ENCODE measurements at places on chromosomes 1 and 21.

- DNase-seq = no peak
These were observed 98.5 kb downstream of the ASH1L start for GRCh38 chr1:155463865-155464650.

GRCh38 chr21:35017256-35017655 lies 31.8 kb downstream of the RUNX1 start:
- DNase-seq = no peak

GRCh38 chr1:65541161-65541560 lies 120.7 kb downstream of the LEPR start:
- no peak for DNase-seq

GRCh38 chr1:941015-941587 lies 17.4 kb downstream of the SAMD11 start:
- DNase-seq = no peak

DNA sequence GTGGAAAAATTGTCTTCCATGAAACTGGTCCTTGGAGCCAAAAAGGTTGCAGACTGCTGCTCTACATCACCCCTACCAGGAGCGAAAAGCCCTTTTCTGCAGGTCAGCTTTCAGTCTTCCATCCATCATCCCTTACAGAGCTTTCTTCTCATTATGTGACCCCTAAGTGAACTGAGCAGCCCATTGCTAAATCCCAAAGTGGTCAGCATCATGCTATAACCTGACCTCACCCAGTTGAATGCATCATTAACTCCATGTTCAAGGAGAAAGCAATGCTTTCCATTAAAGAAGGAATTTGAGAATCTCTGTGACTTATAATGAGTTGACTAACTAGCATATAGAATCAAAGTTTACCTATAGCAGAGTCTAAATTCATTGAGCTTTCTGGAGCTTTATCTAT lies 10.4 kb upstream of the IL24 start:
- no peak for DNase-seq

DNA sequence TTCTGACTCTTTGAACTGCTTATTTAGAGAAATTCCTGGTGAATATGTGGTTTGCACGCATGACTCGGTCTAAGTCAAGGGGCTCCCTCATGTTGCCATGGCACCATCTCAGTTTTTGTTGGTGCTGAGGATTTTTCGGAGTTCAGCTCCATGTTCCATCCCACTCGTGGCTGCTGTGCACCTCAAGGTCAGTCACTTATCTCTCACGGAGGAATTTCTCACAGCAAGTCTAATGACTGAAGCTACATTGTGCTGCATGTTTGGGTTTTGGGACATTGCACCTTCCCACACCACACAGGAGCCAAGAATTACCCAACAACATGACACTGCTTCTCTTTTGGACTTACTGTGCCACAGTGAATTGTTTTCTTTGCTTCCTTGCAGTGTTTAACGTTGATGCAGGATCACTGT lies 269.9 kb downstream of the NCAM2 start:
- DNase-seq = no peak

DNA sequence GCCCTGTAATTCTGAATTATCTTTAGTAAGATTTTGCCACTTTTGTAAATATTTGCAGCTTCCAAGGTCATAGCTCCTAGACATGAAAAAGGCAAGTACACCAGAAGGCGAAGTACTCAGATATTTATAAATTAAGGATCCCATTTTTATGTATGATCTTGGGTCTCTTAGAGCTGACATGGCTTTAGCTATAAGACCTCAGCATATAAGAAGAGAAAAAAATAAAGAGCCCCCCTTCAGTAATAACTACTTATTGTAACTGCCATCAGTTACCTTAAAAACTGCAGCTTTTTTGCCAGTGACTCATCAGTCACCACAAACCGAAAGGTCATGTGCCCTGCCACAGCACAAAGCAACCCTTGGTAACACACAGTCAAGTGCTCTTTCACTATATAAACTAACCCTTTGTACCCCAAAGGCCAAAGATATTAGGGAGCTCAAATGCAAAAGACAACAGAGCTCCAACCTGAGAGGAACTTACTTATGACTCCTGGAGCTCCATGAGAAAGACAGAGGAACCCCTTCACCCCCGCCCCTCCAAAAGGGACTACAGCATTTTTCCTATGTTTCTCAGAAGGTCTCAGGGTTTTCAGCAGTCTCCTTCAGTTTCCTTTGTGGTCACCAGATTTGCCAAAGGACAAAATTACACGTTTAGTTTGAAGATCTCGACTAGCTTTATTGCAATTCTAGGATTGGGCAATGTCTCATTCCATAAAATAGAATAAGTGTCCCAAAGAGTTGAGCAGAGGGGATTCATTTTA lies 219.8 kb upstream of the DUSP10 start:
- no peak for DNase-seq

- no peak for DNase-seq
These were observed 79.3 kb downstream of the LHX4 start for GRCh38 chr1:180309338-180309737.

DNA sequence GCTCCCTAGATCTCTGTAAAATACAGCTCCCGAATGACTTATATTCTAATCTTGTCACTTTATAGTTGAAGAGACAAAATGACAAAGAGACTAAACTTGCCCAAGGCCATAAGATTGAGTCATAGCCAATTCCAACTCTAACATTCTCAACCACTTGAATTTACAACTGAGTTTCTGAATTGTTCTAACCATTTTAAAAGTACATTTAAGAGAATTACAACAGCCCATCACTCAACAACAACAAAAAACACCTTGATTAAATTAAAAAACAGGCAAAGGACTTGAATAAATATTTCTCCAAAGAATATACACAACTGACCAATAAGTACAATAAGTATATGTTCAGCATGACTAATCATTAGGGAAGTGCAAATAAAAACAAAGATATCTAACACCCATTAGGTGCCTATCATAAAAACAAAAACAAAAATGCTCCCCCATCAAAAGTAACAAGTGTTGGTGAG lies 8.7 kb upstream of the ADCY10 start:
- DNase-seq = no peak

DNA sequence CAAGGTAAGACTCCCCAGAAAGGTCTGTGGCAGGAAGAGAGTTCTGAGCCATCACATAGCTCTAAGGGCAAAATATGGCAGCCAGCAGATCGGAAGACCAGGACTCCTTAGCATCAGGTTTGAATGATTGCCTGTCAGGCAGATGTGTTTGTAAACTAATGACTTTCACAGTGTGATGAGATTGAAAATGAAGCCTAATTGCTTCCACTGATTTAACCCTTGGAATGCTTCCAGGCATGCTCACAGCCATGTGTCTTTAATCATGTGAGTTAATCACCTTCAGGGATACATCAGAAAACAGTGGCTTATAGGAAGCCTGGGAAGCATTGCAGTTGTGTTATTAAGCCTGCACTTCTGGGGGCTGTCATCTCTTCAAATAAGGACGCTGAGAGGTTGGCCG lies 82.8 kb downstream of the LRRC53 start:
- DNase-seq = no peak

Measured in stimulated activated naive CD4-positive, alpha-beta T cell (primary cell).